ENCODE measurements at places on chromosomes 5 and 9.

- no peak for DNase-seq
Measured at GRCh38 chr5:179533907-179534306, 16.4 kb upstream of the RUFY1 start.

DNA sequence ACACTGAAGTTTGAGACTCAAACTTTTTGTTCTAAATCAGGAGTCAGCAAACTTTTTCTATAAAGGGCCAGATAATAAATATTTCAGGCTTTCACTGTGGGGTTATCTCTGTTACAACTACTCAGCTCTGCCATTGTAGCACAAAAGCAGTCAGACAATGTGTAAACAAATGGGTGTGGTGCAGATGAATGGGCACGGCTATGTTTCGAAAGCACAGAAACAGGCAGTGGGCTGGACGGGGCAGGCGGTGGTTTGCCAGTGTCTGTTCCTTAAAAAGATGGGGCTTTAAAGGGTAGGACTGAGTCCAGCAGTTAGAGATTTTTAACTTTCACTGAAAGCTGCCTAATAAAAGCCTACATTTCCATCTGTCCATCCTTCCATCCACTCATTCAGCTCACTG is 48.9 kb downstream of the PFDN1 start:
- no peak for DNase-seq

- DNase-seq: no peak
Measured at GRCh38 chr9:122097679-122098315, 4.7 kb upstream of the TTLL11 start.

DNA sequence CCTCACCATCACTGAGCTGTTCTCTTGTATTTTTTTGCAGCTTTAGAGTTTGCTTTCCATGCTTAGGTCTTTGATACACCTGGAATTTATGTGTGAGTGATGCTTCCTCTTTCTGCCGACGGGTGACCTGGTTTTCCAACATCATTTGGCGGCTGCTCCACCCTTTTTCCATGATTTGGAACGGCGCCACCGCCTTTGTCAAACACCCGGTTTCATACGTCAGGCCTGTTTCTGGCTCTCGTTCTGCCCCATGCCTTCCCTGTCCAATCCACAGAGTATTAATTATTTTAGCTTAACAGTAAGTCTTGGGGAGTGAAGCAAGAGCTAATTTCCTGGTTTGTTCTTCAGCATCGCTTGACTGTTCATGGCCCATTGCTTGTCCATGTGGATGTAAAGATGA is 30.2 kb downstream of the CACNA1B start:
- DNase-seq: no peak

DNA sequence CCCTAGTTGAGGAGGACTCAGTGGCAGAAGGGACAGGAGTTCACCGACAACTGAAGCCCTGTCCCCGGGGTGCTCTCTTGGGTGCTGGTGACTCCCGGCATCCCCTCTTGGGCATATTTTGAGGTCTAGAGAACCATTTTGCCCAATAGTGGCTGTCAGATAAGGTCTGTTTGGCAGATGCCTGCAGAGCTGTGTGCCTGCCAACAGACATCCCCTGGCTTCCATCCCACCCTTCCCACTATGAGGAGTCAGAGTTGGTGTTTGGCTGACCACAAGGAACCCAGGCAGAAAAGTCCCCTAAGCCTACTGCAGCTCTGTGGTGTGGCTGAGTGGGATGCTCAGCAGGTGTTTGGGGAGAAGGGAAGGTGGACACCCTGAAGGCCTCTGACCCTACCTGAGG is 207.0 kb downstream of the AUH start:
- DNase-seq: no peak

GRCh38 chr5:172999974-173000373 is 16.4 kb downstream of the ATP6V0E1 start:
- no peak for DNase-seq

DNA sequence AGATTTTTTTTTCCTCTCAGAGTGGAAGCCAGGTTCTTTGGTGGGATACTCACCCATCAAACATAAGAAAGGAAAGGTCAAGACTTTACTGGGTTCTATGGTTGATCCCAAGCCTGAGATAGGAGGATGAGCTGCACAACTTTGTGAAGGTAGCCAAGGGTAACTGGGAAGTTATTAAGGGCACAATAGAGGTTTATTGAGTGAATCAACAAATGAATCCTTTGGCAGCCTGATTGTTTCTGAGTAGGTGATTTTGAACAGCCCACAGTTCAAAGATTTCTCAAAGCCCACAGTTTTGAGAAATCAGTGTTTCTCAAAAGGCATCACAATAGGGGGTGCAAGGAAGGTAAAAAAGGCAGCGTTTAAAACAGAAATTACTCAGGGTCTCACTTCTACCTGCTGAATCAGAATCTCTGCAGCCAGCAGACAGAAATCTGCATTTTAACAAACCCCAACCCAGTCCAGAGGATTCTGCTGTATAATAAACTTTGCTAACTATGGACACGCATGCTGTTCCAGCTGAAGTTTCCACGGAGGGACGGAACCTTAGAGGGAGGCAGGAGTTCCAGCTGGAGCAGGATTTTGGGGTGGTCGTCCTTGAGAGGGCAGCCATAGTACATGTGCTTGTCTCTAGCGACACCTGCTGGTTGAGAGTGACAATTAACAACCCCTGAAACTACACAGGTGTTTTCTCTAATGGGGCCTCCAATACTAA is 32.7 kb upstream of the FSD1L start:
- peak; percentile 22 for DNase-seq

GRCh38 chr5:111682121-111682520 is 74.9 kb downstream of the NREP start:
- DNase-seq: no peak

GRCh38 chr9:129208207-129209032 is 30.4 kb upstream of the IER5L start:
- DNase-seq: peak; percentile 21

- DNase-seq: no peak
Measured at GRCh38 chr9:79719021-79719420, 147.3 kb downstream of the TLE4 start.

GRCh38 chr5:172792701-172793570 is 21.9 kb upstream of the DUSP1 start:
- DNase-seq: no peak

DNA sequence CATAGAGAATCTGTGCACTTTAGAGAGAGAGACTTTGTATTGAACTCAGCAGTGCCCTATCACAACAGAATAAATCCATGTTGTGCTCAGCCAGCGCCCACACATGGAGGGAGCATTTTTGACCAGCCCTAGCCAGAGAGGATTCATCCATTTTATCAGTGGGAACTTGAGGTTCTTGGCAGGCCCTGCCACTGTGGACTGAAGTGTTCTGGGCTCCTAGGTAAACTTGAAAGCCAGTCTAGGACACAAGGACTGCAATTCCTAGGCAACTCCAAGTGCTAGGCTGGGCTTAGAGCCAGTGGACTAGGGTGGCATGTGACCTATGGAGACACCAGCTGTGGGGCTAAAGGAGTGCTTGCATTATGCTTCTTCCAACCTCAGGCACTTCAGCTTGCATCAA is 523.5 kb downstream of the CDH12 start:
- DNase-seq: no peak

- no peak for DNase-seq
Measured at GRCh38 chr9:36987409-36987808, 46.7 kb downstream of the PAX5 start.

- no peak for DNase-seq
Measured at GRCh38 chr9:8014997-8015682, 215.6 kb upstream of the DMAC1 start.

GRCh38 chr5:139799359-139799758 is 3.8 kb downstream of the PSD2 start:
- DNase-seq: no peak

DNA sequence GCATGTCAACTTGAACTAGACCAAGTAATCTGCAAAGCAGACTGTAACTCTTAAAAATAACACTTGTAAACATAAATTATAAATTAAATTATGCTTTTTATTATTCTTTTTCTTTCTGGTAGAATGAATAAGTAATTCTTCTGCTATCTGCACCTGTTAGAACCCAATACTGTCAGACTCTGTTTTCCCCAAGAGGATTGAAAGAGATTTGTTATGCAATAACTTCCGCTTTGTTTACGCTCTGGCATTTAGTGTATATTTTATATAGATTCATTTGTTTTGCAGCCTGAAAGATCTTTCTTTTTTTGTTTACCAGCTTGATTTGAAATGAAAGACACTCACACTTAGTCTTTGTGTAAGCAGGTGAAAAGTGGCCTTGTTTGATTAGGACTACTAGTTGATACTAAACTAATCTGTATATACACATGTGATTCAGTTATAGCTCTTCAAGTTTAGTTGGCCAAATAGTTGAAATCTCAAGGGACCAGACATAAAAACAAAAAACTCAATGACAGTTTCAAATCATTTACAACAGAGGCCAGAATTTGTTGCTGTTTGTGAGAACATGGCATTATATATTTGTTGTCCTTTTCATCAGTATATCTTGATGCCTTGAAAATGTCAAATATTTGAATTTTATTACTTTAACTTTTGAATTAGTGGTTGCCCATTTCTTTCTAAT is 155.8 kb downstream of the PBX3 start:
- no peak for DNase-seq

- DNase-seq: no peak
Measured at GRCh38 chr9:37337301-37337890, 85.1 kb upstream of the GRHPR start.

DNA sequence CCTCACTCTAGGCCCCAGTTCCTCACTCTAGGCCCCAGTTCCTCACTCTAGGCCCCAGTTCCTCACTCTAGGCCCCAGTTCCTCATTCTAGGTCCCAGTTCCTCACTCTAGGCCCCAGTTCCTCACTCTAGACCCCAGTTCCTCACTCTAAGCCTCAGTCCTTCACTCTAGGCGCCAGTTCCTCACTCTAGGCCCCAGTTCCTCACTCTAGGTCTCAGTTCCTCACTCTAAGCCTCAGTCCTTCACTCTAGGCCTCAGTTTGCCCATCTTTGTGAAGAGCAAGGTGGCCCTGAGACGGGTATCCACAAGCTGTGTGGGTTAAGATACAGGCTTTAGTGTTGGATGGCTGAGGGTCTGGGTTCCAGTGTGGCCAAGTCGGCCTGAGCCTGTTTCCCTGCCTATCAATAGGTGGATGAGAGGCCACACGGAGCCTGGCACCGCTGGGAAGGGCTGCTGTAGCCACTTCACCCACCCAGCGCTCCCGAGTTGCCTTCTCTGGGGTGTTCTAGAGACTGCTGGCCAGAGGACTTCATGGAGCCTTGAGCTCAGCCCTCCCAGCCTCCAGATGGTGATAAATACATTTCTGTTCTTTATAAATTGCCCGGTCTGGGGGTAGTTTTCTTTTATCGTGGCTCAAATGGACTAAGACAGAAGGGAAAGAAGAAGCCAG is 150.2 kb downstream of the RXRA start:
- no peak for DNase-seq

DNA sequence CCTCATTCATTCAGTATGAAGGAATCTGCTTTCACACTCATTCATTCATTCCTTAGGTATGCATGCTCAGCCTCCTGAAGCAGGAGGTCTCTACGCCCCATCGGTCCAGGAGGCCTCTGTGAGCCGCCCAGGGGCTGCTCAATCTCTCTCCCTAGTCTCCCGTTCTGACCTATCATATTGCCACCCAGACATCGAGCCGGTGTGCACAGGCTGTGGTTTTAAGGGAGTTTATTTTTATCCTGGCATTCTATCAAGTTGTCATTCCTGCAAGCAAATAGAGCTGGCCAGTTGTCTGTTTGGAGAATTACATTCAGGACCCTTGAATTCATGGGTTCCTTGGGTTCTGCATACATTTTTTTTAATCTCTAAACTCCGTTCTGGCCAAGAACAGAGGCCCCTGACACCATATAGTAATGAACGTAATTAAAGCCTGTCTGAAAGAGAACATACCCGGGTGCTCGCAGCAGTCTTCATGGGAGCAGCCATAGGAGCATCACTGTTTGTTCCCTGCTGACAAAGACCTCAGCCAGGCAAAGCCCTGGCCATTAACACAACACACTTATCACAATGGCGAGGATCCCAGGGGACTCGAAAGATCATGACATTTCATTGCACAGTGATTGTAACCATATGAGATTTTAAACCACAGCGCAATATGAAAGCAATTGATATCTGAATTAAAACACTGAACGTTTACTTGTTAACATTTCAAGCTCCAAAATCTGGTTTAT is 80.9 kb downstream of the ADAMTS16 start:
- no peak for DNase-seq

- DNase-seq: no peak
Measured at GRCh38 chr5:36703245-36703860, 96.9 kb downstream of the SLC1A3 start.

DNA sequence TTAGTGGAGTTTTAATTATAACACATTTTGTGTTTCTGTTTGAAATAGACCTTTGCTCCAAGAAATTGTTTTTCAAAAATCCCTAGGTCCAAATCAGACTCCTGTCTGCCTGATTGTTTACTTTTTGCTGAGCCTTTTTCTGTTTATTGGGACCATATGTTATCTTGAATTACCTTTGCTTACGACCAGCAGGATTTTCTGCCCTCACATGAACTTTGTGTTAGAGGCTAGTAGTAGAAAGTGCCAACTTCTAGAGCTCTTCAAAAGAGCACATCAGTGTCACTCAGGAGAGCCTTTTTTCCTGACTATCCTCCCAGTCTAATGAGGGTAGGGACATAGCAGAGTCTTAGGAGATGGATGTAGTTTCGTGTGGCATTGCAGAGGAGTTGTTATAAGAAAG is 10.2 kb downstream of the RECK start:
- no peak for DNase-seq

DNA sequence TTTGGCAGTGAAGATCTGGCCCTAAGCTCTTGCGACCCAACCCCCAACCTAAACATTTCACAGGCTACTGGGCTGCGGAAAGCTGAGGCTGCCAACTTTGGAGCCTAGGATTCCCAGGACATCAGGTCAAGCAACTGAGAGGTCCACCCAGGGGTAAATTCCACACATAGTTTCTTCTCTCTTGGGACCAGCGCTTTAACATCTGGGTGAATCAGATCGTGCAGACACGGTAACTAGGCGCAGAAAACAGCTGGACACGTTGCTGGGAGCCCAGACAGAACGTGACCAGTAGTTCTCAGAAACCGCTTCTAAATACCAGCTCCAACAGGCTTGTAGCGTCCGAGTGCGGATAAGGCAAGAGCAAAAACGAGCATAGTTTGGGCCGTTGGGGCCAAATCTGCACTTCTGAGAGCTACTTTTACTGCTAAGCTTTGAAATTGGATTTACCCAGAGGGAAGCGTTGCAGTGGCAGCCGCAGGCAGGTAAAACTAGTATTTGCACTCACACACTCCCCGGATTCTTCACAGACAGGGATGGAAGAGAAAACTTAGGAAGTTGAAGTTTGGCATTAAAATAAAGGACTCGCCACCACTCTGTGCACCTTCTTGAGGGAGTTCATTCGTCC is 11.8 kb downstream of the ITGA1 start:
- peak; percentile 4 for DNase-seq

DNA sequence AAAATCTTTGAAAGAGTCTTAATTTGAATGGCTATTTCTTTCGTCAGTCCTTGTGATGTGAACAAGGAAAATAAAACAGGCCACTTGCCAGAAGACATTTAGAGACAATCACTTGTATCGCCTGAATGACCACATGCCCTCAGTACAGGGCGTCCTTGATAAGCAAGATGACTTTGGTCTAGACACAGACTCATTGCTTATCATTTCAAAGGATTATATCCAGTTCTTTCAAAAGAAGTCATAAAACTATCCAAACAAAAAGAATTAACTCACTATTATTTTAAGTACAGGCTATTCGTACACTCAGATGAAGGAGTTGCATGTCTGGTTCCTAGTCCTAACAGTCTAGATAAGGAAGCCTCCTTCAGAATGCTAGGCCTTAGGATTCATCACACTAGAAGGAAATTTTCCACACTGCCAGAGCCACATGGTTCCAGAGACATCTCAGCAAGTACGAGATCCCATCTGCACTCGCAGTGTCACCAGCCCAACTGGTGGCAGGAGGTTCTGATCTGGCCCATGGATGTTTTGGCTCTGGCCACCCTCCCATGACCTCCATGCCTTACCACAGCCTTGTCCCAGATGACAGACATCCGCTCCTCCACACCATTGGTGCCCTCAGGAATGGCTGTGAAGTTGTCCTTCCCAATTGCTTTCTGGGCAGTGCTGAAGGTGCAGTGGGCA is 109.6 kb downstream of the DPYSL3 start:
- no peak for DNase-seq
